Stimulated activated CD8-positive, alpha-beta memory T cell treated with anti-CD3 and anti-CD28 coated beads, Interleukin-2, amount 100 ng/mL, for 1 hour (primary cell): ENCODE measurements at places on chromosomes 7 and 10.

GRCh38 chr7:33356336-33356735, 227.0 kb downstream of the BBS9 start:
- DNase-seq = no peak

DNA sequence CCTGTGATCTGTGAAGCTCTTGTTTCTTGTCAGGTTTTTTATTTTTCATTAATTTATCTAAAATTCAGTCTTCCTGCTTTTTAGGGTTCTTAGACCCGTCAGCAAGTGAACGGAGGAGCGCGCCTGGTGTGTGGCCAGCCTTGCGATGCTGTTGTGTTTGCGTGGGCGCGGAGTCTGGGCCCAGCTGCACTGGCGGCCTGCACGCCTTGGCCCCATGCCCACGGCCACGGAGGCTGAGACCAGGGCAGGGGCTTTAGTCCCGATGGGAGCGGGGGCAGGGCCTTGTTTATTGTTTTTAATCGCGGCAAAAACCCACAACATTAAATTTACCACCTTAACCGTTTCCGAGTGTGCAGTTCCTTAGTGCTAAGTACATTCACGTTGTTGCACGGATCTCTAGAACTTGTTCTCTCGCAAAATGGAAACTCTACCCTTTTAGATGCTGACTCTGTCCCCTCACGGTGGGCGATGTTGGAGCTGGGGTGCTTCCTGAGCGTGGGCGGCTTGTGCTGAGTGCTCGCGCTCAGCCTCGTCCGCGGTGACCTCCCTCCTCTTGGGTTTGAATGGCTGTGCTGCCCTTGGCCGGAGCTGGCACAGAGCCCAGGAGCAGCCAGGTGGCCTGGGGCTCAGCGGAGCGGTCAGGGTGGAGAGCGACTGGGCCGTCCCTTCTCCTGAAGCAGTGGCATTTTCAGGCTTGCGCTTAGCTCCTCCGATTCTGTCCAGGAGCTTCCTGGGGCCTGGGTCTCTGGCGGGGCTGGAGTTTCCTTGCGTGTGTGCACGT, 69.1 kb downstream of the INPP5A start:
- no peak for DNase-seq

GRCh38 chr7:4763091-4763793, 12.2 kb upstream of the AP5Z1 start:
- no peak for DNase-seq

DNA sequence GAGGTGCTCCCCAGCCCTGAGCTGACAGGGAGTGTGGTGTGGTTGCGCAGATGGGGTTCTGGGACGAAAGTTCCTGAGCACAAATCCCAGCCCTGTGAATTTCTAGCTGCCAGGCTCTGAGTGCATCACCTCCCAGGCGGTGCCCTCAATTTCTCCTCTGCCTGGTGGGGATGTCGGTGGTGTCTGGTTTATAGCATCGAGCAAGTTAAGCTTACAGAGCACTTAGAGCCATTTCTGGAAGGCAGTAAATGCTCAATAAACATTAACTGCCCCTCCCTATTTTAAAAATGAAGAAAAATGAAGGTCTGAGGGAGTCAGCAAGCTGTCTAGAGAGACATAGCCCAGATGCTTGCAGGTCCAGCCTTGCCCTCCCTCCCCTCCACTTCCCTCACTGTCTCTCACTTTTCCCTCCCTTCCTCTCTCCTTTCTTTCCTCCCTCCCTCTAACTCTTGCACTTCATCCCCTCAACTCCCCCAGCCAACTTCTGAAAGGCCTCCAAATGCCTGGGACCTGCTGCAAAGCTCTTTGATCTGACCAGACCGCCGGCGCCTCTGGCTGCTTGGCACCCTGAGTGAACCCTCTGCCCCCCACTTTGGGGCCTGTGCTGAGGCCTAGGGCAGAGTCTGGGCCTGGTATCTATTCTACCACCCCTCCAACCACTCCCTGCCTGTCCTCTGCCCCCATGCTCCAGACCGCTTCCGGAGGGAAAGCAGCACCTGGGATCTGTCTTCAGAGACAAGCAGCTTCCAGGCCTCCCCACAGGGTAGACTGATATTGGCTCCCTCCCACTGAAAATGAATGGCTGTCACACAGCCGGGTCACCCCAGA, 438.3 kb downstream of the RPS24 start:
- no peak for DNase-seq

- no peak for DNase-seq
Measured at GRCh38 chr7:107166736-107167426, 1.9 kb upstream of the HBP1 start.

DNA sequence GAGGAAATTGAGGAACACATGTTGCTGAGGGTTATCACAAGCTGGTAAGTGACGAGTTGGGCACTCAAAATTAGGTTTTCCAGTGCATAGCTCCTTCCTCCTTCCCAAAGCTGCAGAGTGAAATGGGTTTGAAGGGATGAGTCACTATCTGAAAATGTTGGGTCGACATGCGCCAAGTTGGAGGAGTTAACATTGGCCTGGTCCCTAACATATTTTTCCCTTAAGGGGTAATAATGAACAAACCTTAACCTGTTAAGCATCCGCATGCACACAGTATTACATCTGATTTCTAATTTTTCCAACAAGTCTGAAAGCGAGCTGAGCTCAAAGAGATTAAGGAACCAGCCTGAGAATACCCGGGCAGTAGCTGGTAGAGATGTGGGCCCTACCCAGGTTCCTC, 20.7 kb upstream of the TECTB start:
- DNase-seq = no peak

DNA sequence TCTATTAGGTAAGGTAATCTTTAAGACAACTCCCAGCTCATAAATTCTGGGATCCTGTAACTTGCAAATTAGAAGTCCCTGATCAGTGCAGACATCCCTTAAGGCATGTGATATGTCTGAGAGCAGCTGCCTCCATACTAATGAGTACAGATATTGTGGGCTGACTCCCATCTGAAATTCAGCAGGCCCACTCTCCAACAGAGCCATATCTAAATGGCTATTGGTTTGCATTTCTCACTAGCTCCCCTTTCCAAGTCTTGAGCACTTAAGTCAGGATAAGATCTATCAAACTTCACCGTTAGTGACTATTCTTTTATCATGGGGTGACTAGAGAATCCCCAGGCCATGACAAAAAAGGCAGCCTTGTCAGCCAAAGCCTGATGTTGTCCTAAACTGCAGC, 785.4 kb downstream of the IPMK start:
- DNase-seq = no peak

DNA sequence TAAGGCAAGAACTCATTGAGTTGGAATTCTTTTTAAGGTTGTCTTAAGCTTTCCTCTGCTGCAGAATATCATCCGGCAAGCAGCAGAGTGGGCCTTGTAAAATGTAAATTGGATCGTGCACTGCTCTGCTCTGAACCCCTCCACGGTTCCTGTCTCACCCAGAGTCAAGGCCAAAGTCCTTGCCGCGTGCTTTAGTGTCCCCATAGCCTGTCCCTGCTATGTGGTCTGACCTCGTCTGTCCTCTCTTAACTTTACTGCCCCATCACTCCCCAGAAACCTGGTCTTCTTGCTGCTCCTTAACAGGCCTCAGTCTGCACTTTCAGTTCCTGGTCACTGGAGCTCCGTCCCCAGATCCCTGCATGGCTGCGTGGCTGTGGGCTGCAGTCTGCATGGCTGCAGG, 121.6 kb upstream of the SDK1 start:
- no peak for DNase-seq

GRCh38 chr10:4043897-4044665, 259.1 kb upstream of the KLF6 start:
- no peak for DNase-seq

- DNase-seq = no peak
Measured at GRCh38 chr7:107353701-107354100, 116.2 kb upstream of the GPR22 start.

DNA sequence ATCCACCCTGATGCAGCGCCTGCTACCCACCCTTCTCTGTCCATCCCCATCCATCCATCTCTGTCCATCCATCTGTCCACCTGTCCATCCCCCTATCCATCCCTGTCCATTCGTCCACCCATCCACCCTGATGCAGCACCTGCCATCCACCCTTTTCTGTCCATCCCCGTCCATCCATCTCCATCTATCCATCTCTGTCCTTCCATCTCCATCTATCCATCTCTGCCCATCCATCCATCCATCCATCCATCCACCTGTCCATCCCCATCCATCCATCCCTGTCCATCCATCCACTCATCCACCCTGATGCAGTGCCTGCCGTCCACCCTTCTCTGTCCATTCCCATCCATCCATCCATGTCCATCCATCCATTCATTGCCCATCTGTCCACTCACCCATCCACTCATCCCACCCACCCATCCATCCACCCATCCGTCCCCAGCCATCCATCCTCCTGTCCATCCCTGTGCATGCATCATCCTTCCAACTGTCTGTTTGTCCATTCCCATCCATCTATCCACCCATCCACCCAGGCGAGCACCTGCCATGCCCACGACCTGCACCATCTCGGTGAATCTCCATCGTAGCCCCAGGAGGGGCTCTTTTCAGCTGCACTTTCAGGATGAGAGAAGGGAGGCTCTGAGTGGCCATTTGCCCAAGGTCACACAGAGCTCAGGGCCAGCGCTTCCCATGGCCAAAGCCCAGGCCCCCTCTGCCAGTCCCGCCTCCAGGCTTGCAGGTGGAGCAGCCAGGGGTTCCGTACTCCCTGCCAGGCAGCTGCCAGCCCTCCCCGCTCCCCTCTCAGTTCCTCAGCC, 137.4 kb downstream of the LHPP start:
- DNase-seq = no peak

GRCh38 chr10:64039198-64039597, 518.0 kb downstream of the REEP3 start:
- no peak for DNase-seq

- no peak for DNase-seq
Measured at GRCh38 chr10:77317221-77317620, 320.4 kb downstream of the KCNMA1 start.

- DNase-seq = no peak
Measured at GRCh38 chr7:131354390-131354789, 26.7 kb downstream of the MKLN1 start.

DNA sequence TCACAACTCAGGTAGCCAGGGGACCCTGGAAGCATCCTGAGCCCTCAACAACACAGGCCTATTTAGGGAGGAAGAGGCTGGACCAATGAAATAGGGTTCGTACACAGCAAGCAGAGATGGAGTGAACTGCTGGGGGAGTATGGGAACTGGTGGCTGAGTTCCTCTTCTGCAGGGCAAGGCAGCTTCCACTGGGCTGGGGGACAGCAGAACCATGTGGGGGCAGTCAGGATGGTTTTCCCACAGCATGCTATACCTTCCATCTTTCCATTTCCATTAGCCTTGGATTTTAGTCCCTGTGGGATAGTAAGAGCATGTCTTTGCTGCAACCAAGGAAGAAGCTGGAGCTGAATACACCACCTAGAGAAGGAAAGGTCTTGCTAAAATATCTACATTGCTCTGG, 370.6 kb downstream of the CCSER2 start:
- no peak for DNase-seq

GRCh38 chr7:75649462-75649861, 89.3 kb downstream of the HIP1 start:
- DNase-seq = no peak

DNA sequence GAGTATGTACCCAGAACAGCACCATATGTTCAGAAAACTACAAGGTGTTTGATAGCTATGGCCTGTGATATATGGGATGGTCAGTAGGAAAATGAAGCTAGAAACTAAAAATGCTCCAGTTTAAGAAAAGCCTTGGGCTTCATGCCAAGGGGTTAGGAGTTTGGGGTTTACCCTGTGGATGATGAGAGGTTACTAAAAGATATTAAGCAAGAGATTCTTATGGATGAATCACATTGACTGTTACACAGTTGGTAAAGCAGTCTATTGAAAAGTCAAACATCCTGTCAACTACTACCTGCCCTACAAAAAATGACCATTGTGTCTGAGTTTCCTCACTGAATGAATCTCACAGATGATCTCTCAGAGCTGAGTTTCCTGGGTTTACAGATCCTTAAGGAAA, 166.2 kb upstream of the INHBA start:
- DNase-seq = no peak

- DNase-seq = no peak
Measured at GRCh38 chr10:34228066-34228465, 587.0 kb downstream of the PARD3 start.

- DNase-seq = no peak
Measured at GRCh38 chr7:87833130-87833529, 43.0 kb downstream of the SLC25A40 start.

DNA sequence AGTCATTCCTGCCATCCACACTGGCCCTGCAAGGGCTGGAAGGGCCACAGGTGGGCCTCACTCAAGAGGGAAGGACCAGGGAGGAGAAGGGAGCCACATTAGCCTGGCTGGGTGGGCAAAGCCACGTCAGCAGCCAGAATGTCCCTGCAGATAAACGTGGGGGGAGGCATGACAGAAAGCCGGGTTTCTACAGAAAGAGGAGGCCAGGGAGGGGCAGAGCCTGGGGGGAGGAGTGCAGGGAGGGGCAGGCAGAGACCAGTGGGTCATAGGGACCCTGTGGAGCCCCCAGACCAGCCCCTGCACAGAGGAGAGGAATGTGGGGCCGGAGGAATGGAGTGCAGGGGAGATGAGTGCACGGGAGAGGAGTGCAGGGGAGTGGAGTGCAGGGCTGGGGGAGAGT, 590.2 kb downstream of the PTPRN2 start:
- no peak for DNase-seq

- no peak for DNase-seq
Measured at GRCh38 chr7:144641389-144642044, 194.3 kb downstream of the TPK1 start.

DNA sequence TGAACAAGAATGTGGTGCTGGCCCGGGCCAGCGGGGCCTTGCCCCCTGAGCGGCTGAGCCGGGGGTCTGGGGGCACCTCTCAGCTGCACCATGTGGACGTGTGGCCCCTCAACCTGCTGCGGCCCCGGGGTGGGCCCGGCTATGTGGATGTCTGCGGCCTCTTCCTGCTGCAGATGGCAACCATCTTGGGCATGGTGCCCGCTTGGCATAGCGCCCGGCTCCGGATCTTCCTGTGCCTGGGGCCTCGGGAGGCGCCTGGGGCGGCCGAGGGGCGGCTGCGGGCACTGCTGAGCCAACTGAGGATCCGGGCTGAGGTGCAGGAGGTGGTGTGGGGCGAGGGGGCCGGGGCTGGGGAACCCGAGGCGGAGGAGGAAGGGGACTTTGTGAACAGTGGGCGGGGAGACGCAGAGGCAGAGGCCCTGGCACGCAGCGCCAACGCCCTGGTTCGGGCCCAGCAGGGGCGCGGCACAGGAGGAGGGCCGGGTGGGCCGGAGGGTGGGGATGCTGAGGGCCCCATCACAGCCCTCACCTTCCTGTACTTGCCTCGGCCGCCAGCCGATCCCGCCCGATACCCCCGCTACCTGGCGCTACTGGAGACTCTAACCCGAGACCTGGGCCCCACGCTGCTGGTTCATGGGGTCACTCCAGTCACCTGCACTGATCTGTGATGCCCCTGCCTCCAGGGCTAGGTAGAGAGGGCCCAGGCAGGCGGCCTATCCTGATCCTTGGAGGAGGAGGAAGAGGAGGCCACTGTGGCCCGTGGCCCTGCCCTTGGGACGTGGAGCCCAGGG, 1.1 kb upstream of the TRIP6 start:
- no peak for DNase-seq
